ENCODE measurements at places on chromosomes 1 and 21.
A peak's percentile ranks its signal among the peaks of the same experiment; 100 is the strongest.

DNA sequence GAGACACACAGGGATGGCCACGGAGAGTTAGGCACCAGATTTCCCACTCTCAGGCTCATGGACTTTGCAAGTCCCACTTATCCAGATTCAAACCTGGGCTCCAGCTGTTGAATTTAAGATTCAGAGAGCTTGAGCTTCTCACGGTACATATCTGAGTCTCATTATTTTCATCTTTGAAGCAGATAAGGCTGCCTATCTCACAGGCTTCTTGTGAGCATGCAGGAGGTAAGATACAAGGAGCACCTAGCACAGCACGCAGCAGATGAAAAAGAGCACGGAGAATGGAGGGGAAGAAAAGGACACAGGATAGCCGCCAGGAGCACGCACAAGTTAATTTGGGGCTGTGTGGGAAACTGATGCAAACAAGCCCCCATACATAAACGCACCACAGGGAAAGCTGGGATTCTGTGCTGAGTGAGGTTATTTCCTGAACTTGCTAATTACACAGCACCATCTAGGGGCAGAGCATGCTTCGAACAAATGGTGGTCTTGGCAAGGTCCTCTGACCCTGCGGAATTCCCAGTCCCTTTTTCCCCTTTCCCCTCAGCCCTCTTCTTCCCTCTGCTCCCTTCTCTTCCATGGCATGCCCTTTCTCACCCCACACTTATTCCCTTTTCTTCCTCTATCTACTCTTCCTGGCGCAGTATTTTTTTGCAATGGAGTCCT lies 134.7 kb upstream of the VANGL1 start:
- peak; percentile 3 for DNase-seq

DNA sequence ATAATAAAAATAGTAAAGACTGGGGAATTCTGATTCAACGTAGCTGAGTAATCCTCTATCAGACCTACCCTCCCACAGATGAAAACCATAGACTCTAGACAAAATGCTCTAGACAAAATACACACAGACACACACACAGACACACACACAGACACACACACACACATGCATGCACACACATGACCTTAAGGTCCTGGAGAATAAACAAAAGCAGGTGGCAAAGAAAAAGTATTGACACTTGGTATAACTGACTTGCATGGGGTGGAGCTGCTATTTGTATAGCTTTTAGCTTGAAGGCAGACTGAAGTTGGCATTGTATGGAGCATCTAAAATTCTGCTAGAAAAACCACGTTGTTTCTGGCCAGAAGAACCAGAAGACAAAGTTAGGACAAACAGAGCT lies 29.3 kb downstream of the C1orf141 start:
- no peak for DNase-seq

GRCh38 chr1:199057322-199057721 lies 418.5 kb downstream of the PTPRC start:
- no peak for DNase-seq

DNA sequence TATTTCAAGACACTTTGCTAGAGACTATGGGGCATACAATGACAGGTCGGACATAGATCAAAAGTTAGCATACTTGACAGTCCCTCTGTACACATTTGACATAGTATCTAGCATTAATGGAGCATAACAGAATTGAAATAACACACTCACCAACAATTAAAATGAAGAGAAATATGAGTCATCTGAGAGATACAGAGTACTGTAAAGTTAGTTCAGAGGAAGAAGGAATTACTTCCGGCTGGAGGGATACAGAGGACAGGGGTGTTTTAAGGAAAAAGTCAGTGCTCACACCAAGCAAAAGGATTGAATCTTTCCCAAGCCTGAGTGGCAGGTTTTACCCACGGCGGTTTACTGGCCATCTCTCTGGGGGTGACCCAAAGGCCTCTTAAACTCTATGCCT lies 2.4 kb downstream of the ZMYND12 start:
- DNase-seq = no peak

DNA sequence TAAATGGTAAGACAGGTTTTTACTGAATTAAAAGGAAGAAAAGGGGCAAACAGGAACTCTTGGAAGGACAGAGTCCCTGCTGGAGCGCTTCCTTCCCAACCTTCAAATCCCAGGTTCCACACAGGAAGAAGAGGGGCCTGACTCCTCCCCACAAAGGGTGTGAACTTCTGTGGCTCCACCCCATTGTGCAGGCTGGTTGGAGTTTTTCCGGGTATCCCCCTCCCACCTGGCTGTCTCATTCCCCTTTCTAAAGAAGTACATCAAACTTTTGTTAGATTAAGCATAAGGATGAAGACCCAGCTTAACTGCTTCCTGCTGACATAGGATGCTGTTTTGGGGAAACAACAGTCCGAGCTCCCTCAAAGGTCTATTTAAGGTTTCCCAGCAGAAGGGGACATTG lies 187.7 kb downstream of the FCRL5 start:
- DNase-seq = no peak

GRCh38 chr1:44717156-44717555 lies 13.8 kb downstream of the RNU5D-1 start:
- no peak for DNase-seq

- DNase-seq = no peak
These were observed 4.6 kb upstream of the EVA1B start for GRCh38 chr1:36328088-36328480.

- no peak for DNase-seq
These were observed 51.2 kb downstream of the PLXNA2 start for GRCh38 chr1:208192995-208193394.

DNA sequence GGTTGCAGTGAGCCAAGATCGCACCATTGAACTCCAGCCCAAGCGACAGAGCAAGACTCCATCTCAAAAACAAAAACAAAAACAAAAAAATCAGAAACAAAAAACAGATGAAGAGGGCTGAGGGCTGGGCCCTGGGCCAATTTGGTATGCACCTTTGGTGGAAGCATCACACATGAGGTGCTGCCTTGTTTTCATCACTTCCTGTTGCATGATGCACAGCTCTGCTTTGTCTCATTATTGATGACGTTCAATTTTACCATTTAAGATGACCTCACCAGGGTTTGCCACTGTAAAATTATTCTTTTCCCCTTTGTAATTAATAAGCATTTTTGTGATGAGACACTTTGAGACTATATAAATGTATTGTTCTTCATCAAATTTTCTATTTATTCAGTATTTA lies 9.8 kb upstream of the IFNAR2 start:
- no peak for DNase-seq

- DNase-seq = no peak
These were observed 74.8 kb downstream of the ATP5PO start for GRCh38 chr21:33840771-33841170.

DNA sequence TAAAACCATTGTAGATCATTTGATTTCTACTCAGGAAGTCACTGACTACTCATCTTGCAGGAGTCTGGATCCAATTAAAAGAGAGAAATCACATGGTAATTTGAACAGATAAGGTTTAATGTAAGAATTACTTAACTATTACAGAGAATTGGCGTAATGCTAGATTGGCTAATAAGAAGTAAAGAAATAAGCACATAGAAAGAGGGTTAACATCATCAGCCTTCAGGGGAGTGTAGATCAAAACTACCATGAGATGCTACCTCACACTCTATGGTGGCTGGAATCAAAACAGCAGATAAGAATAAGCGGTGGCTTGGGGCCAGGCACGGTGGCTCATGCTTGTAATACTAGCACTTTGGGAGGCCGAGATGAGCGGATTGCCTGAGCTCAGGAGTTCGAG lies 11.7 kb downstream of the ST3GAL3 start:
- DNase-seq = no peak

DNA sequence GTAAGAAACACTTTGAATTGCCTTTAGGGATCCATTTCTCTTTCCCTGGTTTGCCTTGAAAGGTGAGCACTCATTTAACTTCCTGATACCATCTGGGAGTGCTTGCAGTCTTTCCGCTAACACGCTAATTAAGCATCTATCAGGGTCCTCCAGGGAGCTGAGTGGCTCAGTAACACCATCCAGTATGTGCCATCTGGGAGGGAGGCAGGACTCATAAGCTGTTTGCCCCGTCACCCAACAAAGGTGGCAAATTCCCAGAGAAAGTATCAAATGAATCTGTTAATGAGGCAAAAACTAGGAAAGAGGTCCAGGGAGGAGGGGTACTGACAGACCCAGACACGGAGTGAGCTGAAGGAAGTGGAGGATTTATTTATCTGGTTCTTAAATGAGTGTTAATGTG lies 430.9 kb downstream of the HLX start:
- DNase-seq = no peak

DNA sequence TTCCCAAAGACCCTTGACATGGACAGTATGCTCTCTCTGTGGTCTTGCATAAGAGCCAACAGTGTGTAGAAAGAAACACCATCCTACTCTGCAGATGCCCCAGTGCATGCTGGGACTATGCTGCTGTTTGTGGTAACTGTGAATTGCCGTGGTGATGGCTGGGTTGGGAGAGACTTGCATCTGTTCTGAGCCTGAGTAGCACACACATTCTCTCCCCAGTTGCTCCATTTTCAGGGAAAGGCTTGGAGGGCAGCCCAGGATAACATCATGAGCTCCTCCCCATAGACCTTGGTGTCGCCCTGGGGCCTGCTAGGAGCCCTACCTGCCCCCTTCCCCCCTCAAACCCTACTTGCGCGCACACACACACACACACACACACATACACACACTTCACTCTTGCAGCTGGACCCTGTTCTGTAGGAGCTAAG lies 120.9 kb upstream of the IPO9 start:
- no peak for DNase-seq

DNA sequence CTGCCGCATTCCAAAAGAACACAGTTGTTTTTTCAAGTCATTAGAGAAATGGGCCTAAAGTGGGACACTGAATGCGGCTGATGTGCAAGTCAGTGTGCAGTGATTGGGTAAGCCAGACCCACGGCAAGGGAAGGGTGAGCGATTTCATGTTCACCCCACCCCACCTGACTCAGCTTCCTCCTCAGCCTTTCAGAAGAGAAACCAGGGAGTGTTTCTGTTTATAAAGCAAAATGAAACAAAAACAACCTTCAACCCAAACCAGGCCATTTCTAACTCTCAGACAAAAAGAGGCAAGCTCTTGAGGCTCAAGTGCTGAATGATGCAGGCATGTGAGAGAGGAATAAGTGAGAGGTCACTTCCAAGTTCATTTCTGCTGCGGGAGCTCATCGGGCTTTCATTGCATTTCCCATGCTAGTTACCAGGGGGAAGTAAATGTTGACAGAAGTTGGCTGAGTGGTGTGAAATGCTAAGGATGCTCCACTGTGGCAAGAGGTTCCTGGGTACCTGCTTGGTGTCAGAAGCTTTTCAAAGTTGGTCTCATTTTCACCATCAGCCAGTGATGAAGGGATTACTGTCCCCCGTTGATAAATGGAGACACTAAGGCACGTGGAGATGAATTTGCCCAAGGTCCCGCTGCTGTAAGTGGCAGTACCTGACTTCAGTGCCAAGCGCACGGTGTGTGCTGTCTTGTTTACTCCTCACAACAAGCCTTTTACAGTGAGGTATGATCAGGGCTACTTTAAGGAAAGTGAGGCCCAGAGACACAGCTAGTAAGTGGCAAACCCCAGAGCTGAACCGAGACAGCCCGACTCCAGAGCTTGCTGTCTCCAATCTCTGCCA lies 29.1 kb downstream of the STPG1 start:
- DNase-seq = no peak

DNA sequence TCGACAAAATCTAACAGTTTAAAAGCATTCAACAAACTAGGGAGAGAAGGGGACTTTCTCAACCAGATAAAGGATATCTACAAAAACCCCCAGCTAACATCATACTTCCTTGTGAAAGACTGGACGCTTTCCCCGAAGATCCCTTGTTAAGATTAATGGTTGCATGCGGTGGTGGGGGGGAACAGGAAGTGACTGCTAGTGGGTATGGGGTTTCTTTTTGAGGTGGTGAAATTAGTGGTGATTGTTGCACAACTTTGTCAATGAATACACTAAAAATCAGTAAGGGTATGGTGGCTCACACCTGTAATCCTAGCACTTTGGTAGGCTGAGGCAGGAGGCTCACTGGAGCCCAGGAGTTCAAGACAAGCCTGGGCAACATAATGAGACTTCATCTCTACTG lies 26.9 kb upstream of the EYA3 start:
- no peak for DNase-seq

DNA sequence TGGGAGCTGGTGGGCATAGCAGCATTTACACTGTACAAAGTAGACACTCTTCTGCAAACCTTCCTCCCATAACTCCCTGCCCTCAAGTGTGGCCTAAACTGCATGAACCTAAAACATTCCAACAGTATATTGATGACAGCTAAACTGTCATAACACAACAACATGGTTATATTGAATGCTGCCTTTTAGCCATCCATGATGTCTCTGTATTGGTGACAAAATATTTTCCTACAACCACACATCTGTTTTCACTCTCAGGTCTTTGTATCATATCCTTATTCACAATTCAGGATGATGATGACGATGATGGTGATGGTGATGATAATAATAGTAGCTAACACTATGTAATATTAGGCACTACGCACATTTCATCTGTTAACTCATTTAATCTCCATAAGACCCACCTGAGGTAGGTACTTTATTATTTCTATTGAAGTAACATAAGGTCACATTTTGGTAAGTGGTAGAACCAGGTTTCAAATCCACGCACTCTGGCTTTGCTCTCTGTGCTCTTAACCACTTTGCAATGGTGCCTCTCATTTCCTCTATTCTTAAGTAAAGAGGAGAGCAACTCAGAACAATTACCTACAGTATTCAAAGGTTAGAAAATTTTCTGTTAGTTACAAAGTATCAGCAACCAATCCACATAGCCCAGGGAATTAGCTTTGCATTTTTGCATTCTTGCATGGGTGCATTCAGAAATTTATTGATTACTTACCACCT lies 185.1 kb upstream of the LMO4 start:
- no peak for DNase-seq

- DNase-seq = no peak
These were observed 150.1 kb downstream of the KCNJ6 start for GRCh38 chr21:37766129-37766528.

GRCh38 chr1:225694151-225694603 lies 41.3 kb upstream of the ENAH start:
- no peak for DNase-seq

GRCh38 chr1:158180741-158181576 lies at the start of gene CD1D:
Gene CD1D (plus strand): TSS chr1:158180895. CDS start chr1:158181102, 207 bp downstream.
- DNase-seq = no peak

GRCh38 chr1:94270801-94271203 lies 33.4 kb upstream of the ARHGAP29 start:
- no peak for DNase-seq

GRCh38 chr1:74427681-74428080 lies 84.7 kb downstream of the LRRC53 start:
- no peak for DNase-seq

- no peak for DNase-seq
These were observed 17.9 kb upstream of the CSF1 start for GRCh38 chr1:109892561-109893368.

Data from COLO829 (cell line).